ENCODE measurements at places on chromosomes 4 and X.

DNA sequence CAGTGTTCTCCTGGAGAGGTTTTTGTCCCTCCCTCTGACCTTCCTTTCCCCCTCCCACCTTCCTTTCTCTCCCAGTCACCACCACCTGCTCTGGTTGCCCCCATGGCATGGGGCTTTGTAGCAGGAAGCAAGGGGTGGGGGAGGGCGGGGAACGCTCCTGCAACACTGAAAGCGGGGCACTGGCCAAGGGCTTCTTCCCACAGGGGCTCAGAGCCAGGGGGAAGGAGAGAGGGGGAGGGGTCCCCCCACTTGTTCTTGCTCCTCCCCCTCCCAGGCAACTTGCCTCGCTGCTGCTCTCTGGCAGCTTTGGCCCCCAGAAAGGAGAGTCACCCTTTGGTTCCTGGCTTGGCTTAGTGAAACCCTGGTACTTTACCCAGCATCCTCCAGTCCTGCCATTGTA is 48.4 kb downstream of the BCORL1 start:
- no peak for DNase-seq

DNA sequence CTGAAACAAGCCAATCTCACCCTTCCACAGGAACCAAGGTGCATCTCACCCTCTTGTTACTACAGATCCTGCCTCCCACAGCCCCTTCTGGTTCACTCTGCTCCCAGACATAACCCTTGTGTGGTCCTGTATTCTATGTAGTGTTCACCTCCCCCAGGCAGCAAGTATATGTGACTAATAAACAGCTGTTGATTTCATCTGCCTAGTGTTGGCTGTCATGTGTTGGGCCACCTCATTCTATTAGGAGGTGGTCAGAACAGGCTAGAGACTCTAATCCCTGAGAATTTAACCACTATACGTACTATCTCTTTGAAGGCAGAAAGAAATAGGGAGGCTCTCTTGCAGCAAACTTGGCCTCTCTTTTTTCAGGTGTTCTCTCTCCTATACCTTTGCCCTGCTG is 134.3 kb upstream of the RPL34 start:
- DNase-seq: no peak

GRCh38 chr4:37138789-37139188 is 105.8 kb upstream of the NWD2 start:
- DNase-seq: no peak

DNA sequence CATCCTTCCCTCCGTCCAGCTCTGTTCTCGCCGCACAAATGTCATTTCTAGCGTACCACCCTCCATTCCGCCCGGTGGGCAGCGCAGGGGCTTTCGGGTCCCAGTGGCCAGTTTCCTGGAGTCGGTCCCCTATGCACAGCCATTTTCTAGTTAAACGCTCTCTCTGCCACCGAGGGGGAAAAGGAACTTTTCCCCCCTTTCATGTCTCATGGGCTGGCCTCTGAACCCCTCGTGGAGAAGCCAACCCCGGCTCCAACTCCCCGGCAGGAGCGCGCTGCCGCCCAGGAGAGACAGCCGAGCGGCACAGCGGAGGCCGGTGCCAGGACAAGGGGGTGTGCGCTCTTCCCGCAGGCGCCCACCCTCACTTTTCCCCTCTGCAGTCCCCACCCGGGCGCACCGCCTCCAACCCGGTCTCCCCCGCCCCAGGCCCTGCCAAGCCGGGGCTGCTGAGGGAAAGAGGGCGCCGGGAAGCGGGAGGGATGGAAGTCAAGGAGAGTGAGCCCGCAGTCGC is 662 bp downstream of the APBB2 start:
- DNase-seq: no peak

DNA sequence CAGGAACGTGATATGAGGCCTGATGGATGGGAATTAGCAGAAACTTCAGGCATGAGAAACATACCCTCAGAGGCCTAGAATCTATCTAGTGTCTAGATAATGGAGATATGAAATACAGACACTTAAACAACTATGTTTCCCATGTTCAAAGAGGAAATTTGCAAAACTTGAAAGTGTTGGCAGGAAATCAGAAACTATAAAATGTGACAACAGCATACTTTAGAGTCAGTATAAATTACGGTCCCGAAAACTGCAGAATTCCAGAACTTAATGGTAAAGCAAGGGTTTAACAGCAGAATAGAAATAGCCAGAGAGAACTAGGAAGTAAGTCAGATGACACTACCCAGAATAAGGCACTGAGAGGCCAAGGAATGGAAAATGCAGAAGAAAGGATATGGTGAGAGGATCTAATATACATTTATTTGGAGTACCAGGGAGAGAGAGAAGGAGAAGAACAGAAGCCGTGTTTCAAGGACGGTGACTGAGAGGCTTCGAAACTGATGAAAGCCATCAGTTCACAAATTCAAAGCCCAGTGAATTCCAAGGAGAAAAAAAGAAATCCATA is 7.4 kb downstream of the HTT-AS start:
- DNase-seq: no peak

DNA sequence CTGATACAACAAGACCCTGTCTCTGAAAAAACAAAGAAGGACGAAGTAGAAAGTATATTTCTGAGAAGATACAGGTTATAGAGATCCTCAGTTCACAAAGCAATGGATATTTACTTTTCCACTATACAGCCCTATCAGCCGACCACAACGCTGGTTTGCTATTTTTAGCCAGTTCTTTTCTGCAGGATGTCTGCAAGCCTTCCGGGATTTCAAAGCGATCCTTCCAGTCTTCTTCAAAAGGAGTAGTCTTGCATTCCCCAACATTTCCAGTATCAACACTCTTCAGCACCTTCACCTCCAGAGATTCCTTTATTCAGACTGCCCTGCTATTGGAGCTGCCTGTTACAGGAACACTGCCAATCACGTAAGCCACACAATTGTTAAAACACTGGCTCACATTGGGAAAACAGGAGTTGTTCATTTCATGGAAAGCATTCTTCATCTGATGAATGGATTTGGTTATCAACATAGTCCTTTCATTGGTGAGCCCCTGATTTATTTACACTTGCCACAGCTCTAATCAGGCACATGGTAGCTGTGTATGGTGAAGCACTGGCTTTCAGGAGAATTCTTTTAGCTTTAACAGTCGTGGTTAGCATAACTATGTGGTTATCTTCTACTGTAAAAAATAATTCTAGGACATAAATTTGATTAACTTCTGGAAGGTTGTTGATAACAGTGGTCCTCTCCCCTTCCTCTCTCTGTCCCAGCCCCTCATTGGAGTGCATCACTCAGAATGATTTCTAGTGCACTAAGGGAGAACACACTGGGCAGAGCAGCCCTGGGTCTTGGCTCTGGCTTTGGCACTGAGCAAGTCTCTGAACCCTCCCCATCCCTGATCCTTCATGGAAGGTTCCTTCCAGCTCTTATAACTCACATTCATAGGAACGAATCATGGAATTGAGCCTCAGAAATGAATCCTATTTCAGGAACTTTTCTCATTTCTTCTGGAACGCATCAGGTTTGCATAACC is 109.9 kb upstream of the SORBS2 start:
- no peak for DNase-seq

DNA sequence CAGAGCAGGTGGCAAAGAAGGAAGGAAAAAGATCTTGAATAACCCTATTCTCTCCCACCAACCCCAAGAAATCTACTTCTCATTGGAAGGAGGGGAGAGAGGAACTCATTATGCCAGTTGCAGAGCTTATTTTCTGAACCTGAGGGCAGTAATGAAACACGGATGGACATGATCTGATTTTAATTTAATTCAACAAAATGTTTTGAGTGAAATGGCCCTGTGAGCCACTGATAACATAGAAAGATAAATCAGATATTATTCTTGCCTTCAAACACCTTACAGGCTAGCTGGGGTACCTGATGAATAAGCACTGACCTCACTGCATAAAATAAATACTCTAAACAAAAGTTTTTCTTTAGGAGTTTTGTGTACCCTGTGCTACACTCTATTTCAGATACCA is 30.3 kb downstream of the DAPP1 start:
- DNase-seq: no peak

- DNase-seq: no peak
Observed at GRCh38 chrX:2313864-2314640, 186.7 kb downstream of the DHRSX start.

- DNase-seq: no peak
Observed at GRCh38 chrX:12868747-12869146, 1.9 kb downstream of the TLR7 start.

DNA sequence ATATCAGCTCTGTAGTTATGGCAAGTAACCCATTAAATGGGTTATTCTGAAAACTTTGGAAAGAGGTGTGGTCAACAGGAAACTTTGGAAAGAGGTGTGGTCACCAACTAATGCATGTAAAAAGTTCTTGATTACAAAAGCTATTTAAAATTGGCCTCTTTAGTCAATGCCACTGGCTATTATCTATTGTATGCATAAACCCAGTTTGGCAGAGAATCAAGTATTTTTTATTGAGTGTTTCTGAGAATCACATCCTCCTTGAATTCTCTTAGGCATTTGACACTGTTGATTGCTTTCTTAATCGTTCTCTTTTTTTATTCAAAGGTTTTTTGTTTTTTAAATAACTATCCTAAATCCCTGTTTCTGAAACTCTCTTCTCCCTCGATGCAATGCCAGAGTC is 7.5 kb downstream of the P2RY4 start:
- no peak for DNase-seq

GRCh38 chr4:183722731-183723560 is 63.9 kb downstream of the TRAPPC11 start:
- peak; percentile 32 for DNase-seq

GRCh38 chr4:61666244-61666643 is 466.1 kb downstream of the ADGRL3 start:
- DNase-seq: no peak

DNA sequence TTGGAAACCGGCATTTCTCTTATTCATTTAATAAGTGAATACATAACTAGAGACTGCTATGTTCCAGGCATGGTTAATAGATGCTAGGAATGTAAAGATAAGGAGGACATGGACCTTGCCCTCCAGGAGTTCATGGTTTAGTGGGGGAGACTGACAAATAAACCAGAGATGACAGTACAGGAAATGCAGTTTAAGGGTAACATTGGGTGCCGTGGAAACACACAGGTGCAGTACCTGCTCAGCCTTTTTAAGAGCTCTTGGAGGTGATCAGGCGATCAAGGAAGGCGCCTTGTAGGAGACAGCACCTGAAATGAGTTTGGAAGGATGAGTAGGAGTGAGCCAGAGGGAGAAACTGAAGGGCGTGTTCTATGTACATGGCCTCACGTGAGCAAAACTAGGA is 145.8 kb downstream of the AASDH start:
- no peak for DNase-seq

- no peak for DNase-seq
Observed at GRCh38 chrX:69430785-69431184, 73.3 kb upstream of the NALF2 start.

Measured in effector memory CD8-positive, alpha-beta T cell (primary cell).